Germinal center (tissue), 1 donor: ENCODE measurements at places on chromosomes 16 and 17.

GRCh38 chr17:39231591-39232551 lies 6.1 kb upstream of the STAC2 start:
- DNase-seq = peak; percentile 84

- peak; percentile 30 for DNase-seq
These were observed 2.2 kb upstream of the UQCRC2 start for GRCh38 chr16:21950782-21951521.

- DNase-seq = no peak
These were observed 14.9 kb upstream of the GPRC5B start for GRCh38 chr16:19899605-19899955.

- no peak for DNase-seq
These were observed 47.7 kb downstream of the ADAMTS18 start for GRCh38 chr16:77386831-77387814.

- DNase-seq = no peak
These were observed 271.4 kb downstream of the MAF start for GRCh38 chr16:79329166-79329521.

- no peak for DNase-seq
These were observed 58.7 kb downstream of the LITAF start for GRCh38 chr16:11528053-11528452.

DNA sequence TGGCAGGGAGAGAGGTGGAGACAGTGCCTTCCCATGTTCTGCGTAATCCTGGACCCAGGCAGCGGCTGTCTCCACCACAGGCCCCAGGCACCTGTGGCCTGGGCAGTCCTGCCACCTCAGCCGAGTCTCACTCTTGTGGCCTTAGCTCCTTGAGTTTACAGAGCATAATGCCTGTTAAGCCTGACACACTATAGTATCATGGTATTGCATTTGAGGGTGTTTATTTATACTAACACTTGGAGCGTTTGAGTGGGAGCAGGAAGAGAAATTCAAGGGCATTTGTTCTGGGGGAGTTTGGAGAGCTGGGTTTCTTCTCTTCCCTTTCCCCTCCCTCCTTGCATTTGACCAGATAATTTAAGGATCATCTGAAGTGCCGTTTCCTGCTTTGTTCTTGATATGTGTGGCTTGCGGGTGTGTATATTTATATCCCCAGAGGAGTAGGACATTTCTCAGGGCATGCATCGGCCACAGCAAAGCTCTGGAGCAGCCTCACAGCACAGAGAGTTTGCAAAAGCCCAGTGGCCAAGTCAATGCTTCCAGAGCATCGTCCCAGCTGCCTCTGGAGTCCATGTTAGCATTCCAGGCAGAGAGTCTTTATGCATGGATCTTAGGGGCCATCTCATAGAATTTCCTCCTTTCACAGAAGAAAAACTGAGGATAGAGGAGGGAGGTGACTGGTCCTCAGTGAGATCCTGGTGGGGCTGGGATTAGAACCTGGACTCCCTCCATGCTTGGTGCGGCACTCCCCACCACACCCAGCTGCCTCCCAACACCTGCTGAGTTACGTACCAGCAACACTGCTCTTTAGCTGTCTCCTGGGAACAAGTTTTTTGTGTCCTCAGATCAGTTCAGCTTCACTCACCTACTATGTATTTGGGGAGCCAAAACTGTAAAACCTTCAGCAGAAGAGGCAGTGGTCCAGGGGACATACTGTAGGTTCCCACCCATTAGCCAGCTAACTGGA lies 222.8 kb downstream of the CCDC182 start:
- DNase-seq = no peak
